PC-9 (cell line): ENCODE measurements at places on chromosomes 16 and 17. TPM values are rescaled to one million over a fixed set of nuclear protein-coding genes. Genes with fewer than 3 reads are reported as not detected.

Gene PRPSAP1
- 63.3 and 73.0 TPM in 2 replicates for total RNA-seq

GRCh38 chr17:21375757-21376080 lies 438 bp upstream of the KCNJ12 start:
- no peak for DNase-seq

Gene SLC47A2
- total RNA-seq, result 38.9 and 42.6 TPM in 2 replicates

- no peak for DNase-seq
These were observed 8.5 kb downstream of the TUBG1 start for GRCh38 chr17:42617956-42618431.

Gene GALR2
- 2.8 and 3.0 TPM in 2 replicates for total RNA-seq

GRCh38 chr16:85249418-85250146 lies 137.3 kb upstream of the CIBAR2 start:
- no peak for DNase-seq

Gene RAMP2
- total RNA-seq, result 1.1 TPM in 1 of 2 replicates, not detected in the other

GRCh38 chr17:66301367-66301863 lies 998 bp upstream of the PRKCA start:
- DNase-seq, result no peak

DNA sequence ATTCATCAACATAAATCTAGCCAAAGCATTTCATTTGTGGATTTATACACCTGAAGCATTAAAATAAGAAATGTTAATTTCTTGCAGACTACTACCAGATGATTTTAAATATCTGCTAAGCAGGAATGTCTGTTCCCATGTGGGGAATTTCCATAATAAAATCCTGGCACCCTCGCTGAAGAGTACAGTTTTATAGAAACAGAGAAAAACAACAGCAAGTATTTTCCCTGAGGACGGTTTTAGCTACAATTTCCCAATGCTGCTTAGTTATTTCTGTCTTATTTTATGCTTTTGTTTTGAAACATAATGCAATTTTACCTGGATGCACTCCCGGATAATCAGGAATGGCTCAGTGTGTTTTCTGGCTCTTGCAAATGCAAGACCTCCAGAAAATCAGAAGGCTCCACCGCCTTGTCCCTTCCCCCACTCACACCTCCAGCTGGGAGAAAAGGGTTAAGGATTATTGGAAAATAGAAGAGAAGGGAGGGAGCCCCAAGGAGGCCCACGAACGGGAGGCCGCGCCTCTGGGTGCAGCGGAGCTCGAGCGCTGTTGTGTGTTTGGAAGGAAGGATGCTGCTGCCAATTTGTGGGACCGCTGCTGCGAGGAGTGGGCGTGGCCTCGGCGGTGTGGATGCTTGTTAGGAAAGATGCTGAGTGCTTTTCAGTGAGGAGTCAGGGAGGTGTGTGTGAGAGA lies at the start of gene CNTNAP4:
CNTNAP4 (plus strand) TSS at position 657 of the 694 bp plus-strand sequence. CDS start 262 bp downstream, outside the sequence.
- no peak for DNase-seq

Gene C16orf74
- 44.3 and 51.6 TPM in 2 replicates for total RNA-seq

Gene CHP2
- not detected in 2 replicates for total RNA-seq

Gene TBC1D28
- total RNA-seq, result not detected in 2 replicates

- DNase-seq, result no peak
These were observed 41.0 kb downstream of the PTRH2 start for GRCh38 chr17:59666235-59666634.

GRCh38 chr17:38852771-38853291 lies 690 bp downstream of the RPL23 start:
- DNase-seq, result no peak

GRCh38 chr16:50302472-50303005 lies 36.2 kb downstream of the ADCY7 start:
- DNase-seq, result no peak

Gene GLIS2
- total RNA-seq, result 44.2 and 48.3 TPM in 2 replicates
